Left ventricle myocardium inferior (tissue), 1 donor: ENCODE measurements at places on chromosomes 6 and 20. TPM values are rescaled to one million over a fixed set of nuclear protein-coding genes. Genes with fewer than 3 reads are reported as not detected.

DNA sequence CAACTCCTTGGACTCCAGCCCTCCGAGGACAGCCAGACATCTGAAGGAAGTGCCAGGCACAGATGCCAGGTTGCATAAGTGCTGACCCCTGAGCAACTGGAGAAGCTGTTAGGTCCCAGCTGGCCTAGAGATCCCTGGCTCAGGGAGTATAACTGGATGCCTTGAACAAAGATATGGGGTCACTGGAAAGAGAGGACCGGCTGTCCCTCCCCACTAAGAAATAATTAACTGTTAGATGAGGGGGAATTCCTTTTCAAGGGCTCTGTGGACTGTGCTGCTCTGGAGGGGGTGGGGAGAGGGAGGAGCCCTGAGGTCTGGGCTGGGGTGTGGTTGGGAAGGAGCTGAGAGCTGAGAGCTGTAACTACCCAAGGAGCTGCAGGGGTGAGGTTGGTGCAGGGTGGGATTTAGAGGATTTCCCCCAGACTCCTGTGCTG is 39.6 kb downstream of the HLA-F start:
- DNase-seq: no peak
- no peaks in the 10 kb centered on the region for H3K36me3 ChIP-seq
- H3K4me3 ChIP-seq: no peak overlapping the region
- H3K27me3 ChIP-seq: no peaks in the 10 kb centered on the region
- no peak overlapping the region for H3K27ac ChIP-seq

- H3K36me3 ChIP-seq: no peaks in the 10 kb centered on the region
- DNase-seq: no peak
- H3K27ac ChIP-seq: no peak overlapping the region
- no peaks in the 10 kb centered on the region for H3K27me3 ChIP-seq
Measured at GRCh38 chr6:48826901-48827701, 636.0 kb downstream of the MMUT start.

- peaks cover 5% of the 10 kb centered on the region for H3K27me3 ChIP-seq
- no peaks in the 10 kb centered on the region for H3K36me3 ChIP-seq
- no peak overlapping the region for H3K4me3 ChIP-seq
- H3K4me1 ChIP-seq: no peaks in the 10 kb centered on the region
- peak overlapping the region; percentile 26 for H3K27ac ChIP-seq
Measured at GRCh38 chr20:33933469-33933909, 60.2 kb upstream of the RALY start.

DNA sequence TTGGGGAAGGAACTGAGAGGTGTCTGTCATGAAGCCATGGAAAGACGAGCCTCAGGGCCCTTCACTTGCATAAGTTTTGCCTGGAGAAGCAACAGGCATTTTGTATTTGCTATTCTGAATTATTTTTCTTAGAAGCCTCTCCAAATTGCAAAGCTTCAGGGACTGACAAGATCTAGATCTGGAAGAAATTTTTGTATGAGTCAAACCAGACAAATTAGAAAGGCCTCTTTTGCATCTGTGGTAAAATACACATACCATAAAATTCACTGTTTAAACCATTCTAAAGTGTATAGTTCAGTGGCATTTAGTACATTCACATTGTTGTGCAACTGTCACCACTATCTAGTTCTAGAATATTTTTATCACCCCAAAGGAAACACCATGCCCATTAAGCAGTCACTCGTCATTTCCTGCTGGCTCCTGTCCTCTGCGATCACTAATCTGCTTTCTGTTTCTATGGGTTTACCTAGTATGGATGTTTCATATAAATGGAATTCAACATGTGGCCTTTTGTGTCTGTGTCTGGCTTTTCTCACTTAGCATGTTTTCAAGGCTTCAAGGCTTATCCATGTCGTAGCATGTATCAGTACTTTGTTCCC is 269.1 kb downstream of the PHF3 start:
- no peaks in the 10 kb centered on the region for H3K4me1 ChIP-seq
- no peak overlapping the region for H3K27ac ChIP-seq
- H3K36me3 ChIP-seq: no peaks in the 10 kb centered on the region
- no peaks in the 10 kb centered on the region for H3K27me3 ChIP-seq
- no peak for DNase-seq

- H3K36me3 ChIP-seq: no peaks in the 10 kb centered on the region
- H3K4me3 ChIP-seq: no peak overlapping the region
- no peaks in the 10 kb centered on the region for H3K27me3 ChIP-seq
- peaks cover 8% of the 10 kb centered on the region for H3K4me1 ChIP-seq
Measured at GRCh38 chr20:34689486-34689885, 12.6 kb upstream of the PIGU start.

GRCh38 chr6:170473301-170473717 is 79.8 kb downstream of the PSMB1 start:
- H3K4me3 ChIP-seq: no peak overlapping the region
- no peaks in the 10 kb centered on the region for H3K36me3 ChIP-seq
- peaks cover 5% of the 10 kb centered on the region for H3K4me1 ChIP-seq
- no peak for DNase-seq

- DNase-seq: no peak
- no peaks in the 10 kb centered on the region for H3K4me1 ChIP-seq
- H3K36me3 ChIP-seq: peaks cover 57% of the 10 kb centered on the region
- H3K4me3 ChIP-seq: no peak overlapping the region
Measured at GRCh38 chr6:571892-572291, 85.0 kb downstream of the HUS1B start.

DNA sequence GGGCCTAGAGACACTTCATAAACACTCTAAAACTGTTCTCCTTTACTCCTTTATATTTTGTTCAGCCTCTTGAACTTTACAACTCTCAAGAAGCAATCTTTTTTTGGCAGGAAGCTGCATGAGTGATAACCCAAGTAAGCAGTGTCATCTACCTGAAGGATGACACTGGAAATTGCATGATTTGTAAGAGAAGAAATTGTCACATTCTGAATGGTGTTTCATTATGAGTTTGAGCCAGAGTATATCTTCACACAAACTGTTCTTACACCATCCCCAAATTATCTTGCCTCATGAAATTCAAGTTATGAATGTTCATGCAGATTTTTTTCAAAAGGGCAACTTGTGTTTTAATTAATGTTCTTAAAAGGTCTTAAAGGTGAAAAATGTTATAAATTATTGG is 799.3 kb downstream of the TBC1D32 start:
- no peak overlapping the region for H3K4me3 ChIP-seq
- no peaks in the 10 kb centered on the region for H3K4me1 ChIP-seq
- no peak overlapping the region for H3K27ac ChIP-seq
- no peak for DNase-seq
- no peaks in the 10 kb centered on the region for H3K36me3 ChIP-seq

DNA sequence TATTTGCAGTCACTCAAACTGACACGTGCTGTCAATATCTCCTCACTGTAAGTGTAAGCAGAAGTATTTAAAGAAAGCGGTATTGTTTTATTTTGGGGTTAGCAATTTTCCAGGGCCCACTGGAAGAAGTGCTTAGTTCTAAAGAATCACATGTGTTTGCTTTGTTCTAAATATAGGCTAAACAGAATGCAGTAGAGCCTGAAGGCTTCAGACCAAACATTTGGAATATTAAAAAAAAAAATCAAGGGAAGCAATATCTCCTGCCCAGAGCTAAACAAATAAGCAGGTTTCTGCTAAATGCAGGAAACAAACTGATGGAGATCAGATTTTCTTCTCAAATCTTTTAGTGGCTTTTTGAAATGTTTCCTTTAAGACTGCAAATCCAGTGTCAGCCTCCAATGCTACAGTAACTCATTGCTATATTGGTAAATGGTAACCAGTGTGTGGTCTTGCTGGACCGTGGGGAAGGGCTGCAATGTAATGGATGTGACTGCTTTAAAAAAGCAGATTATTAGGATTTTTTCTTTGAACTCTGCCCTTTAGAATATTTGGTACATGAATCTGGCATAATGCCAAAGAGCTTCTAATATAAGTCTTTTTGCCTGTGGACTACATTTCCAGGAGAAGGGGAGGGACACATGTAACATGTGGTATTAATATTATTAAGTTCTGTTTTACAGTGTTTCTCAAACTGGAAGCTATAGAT is 317.1 kb upstream of the FERMT1 start:
- H3K4me3 ChIP-seq: no peak overlapping the region
- no peak overlapping the region for H3K27ac ChIP-seq
- H3K4me1 ChIP-seq: no peaks in the 10 kb centered on the region
- no peaks in the 10 kb centered on the region for H3K27me3 ChIP-seq

DNA sequence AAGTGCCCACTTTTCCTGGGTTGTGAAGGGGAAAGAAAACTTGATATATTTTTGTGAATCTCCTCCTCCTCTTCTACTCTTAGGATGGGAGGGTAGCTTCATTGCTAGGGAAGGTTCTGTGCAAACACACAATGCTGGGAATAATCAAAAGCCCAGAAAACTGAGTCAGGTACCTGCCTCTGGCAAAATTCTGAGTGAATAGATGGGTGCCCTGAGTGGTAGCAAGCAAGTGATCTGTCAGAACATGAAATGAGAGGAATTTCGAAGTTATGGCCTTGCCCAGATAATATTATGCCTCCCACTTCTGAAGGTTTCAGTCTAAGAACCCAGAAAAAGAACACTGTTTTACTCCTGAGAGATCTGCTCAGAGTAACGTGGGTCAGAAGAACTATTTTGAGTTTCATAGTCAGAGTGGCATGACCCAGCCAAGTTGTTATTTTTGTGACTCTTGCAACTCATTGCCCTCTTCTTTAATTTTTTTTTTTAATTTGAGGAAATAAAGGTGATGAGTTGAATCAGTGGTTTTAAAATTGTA is 158.3 kb downstream of the BMP2 start:
- no peak overlapping the region for H3K27ac ChIP-seq
- no peak overlapping the region for H3K4me3 ChIP-seq
- no peak for DNase-seq
- no peaks in the 10 kb centered on the region for H3K4me1 ChIP-seq
- H3K36me3 ChIP-seq: no peaks in the 10 kb centered on the region

GRCh38 chr20:58447511-58448391 is 58.7 kb downstream of the VAPB start:
- no peaks in the 10 kb centered on the region for H3K27me3 ChIP-seq
- no peak overlapping the region for H3K27ac ChIP-seq
- DNase-seq: no peak
- no peak overlapping the region for H3K4me3 ChIP-seq
- H3K36me3 ChIP-seq: peaks cover 46% of the 10 kb centered on the region

- H3K4me1 ChIP-seq: no peaks in the 10 kb centered on the region
- no peak for DNase-seq
- no peaks in the 10 kb centered on the region for H3K36me3 ChIP-seq
Measured at GRCh38 chr6:117233145-117233544, 32.2 kb upstream of the VGLL2 start.

- no peak overlapping the region for H3K27ac ChIP-seq
- H3K4me3 ChIP-seq: no peak overlapping the region
- H3K27me3 ChIP-seq: no peaks in the 10 kb centered on the region
Measured at GRCh38 chr6:11762794-11763459, 15.7 kb downstream of the ADTRP start.

DNA sequence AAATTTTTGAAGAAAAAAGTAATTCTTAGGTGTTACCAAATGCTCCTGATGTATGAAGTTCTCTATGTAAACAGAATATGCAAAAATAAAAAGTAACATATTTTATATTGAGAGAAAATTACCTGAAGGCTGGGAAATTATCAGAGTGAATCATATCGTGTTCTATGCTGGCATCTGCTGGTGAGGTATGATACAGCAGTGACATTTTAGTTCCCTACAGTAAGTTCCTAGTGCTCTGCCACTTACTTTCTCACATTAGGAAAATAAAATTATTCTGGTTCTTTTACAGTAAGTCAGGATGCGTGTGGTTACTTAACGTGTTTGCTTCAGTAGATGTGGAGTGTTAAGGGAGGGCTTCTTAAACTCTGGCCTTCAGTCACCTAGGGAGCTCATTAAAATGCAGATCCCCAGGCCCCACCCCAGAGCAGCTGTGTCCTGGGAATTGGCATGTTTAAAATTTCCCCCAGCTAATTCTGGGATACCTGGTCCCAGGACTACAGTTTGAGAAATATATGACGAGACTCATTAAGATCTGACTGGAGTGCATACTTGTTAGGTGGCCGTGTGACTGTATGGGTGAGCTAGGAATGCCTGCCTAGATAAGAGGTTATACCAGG is 3.2 kb downstream of the ACTR5 start:
- no peak overlapping the region for H3K4me3 ChIP-seq
- H3K27ac ChIP-seq: no peak overlapping the region
- peaks cover 20% of the 10 kb centered on the region for H3K4me1 ChIP-seq
- peaks cover 36% of the 10 kb centered on the region for H3K36me3 ChIP-seq

GRCh38 chr6:19831358-19831757 is 5.8 kb upstream of the ID4 start:
- peaks cover 22% of the 10 kb centered on the region for H3K27me3 ChIP-seq
- no peak overlapping the region for H3K4me3 ChIP-seq
- no peaks in the 10 kb centered on the region for H3K36me3 ChIP-seq
- no peaks in the 10 kb centered on the region for H3K4me1 ChIP-seq

GRCh38 chr6:21026576-21027273 is 492.5 kb downstream of the CDKAL1 start:
- no peaks in the 10 kb centered on the region for H3K27me3 ChIP-seq
- H3K4me1 ChIP-seq: peaks cover 16% of the 10 kb centered on the region
- no peak overlapping the region for H3K27ac ChIP-seq
- no peak overlapping the region for H3K4me3 ChIP-seq

DNA sequence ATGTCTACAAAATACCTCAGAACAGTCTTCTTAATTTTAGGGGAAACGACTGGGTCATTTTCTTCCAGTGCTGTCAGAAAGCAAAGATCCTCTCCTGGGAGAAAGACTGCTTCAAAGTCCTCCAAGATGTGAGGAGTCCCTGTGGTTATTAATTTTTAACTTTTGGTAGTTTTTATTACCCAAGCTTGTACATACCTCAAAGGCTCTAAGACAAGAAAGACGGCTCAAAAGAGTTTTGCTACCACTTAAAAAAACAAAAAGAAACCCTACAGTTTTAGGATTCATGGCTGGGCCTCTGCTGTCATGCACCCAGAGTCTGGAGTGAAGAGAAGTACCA is 56.1 kb upstream of the APCDD1L start:
- no peaks in the 10 kb centered on the region for H3K36me3 ChIP-seq
- H3K4me3 ChIP-seq: no peak overlapping the region
- no peak for DNase-seq
- H3K4me1 ChIP-seq: peaks cover 9% of the 10 kb centered on the region
- no peak overlapping the region for H3K27ac ChIP-seq
- H3K27me3 ChIP-seq: peaks cover 48% of the 10 kb centered on the region

DNA sequence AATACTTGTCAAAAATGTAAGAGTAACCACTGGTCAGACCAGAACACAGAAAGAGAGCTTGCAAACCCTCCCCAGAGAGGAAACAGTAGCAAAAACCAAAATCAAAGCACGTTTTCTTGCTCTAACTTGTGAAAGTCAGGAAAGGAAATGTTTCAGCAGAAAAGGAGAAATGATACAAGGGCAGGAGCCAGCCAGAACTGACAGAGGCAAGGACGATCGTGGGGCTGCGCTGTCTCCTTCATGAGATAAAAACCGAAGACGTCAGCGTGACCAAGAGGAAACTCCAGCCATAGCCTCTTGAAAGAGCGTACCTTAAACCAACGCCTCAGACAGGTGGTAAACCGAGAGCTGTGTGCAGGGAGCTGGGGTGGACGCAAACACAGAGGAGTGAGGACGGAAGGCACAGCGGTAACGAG is 27.5 kb downstream of the LAMA5 start:
- H3K4me1 ChIP-seq: no peaks in the 10 kb centered on the region
- no peak overlapping the region for H3K27ac ChIP-seq
- H3K36me3 ChIP-seq: peaks cover 86% of the 10 kb centered on the region
- no peaks in the 10 kb centered on the region for H3K27me3 ChIP-seq
- H3K4me3 ChIP-seq: no peak overlapping the region

PGBD1 gene
- 2.4 TPM for total RNA-seq

ACTL10 gene
- total RNA-seq: 0.22 TPM

TDRD6 gene
- total RNA-seq: 0.36 TPM

CAP2 gene
- total RNA-seq: 149 TPM

RAMACL gene
- 0.77 TPM for total RNA-seq
